ENCODE measurements at places on chromosomes 7 and 10.

GRCh38 chr7:124369310-124369709 is 336.4 kb upstream of the TMEM229A start:
- no peak for DNase-seq

DNA sequence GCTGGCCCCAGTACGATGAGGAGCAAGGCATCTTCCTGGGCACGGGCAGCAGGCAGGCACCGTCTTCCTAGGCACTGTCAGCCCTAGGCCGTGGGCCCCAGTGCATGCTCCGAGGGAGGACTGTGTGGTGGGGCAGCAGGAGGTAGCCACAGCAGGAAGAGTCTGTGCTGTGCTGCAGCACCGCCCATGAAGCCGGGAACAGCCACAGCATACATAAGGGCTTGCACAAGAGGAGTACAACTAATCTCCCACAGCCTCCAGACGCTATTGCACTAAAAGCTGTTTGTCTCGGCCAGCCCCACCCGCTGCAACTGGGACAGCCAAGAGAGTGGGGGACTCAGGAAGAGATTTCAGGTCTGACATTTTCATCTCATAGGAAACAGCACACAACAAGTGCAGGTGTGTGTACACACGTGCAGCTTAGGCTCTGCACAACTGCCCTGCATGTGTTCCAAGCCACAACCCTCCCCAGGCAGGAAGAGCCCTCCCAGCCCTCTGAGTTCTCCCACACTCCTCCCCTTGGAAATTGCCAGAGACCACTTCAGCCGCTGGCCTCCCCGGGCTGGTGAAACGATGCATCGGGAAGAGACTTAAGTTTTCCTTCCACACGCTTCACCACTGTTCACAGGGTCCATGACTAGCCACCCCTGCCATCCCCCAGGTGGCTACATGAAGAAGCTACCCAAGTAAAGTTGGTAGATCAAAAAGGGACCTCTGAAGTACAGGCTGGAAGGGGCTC is 88.1 kb upstream of the DDC start:
- DNase-seq = no peak

DNA sequence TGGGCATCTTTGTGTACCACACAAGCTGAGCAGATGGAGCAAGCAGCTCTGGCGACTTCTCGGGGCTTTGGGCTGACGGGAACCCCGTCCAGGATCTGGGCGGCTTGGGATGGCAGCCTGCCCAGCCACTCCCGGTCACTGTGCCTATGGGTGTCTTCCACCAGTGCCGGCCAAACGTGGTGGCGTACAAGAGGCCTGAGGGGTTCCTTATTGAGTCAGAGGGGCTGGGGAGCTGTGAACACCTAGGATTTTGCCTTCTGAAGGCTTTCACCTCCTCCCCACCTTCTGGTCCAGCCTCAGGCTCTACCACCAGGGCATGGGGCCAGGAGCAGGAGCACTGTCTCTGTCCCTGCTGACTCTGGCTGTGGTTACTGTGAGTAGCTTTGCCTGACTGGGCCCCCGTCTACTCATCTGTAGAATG is 71.8 kb upstream of the PPIF start:
- DNase-seq = no peak

GRCh38 chr10:79392506-79393176 is 45.4 kb downstream of the PPIF start:
- no peak for DNase-seq

DNA sequence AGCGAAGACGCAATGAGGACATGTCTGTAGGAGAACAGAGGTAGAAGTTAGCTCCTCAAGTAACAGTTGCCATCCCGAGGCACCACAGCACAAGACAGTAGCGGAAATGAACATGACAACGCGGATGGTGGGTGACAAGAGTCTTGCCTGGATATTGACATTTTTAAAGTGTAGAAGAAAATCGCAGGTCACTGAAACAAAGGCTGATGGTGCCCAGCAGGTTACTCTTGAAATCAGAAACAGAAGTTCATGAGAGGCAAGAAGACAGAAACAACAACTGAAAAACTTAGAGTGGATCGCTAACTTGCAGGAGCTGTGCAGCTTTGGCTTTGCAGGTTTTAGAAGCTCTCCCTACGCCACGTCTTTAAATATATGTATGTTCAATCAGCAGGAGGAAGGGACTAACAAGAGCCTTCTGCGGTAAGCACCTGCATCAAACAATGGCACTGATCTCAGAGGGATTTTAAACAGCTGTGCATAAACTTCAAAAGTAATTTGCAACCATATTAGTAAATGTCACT is 1.8 kb downstream of the PRKCQ start:
- no peak for DNase-seq

DNA sequence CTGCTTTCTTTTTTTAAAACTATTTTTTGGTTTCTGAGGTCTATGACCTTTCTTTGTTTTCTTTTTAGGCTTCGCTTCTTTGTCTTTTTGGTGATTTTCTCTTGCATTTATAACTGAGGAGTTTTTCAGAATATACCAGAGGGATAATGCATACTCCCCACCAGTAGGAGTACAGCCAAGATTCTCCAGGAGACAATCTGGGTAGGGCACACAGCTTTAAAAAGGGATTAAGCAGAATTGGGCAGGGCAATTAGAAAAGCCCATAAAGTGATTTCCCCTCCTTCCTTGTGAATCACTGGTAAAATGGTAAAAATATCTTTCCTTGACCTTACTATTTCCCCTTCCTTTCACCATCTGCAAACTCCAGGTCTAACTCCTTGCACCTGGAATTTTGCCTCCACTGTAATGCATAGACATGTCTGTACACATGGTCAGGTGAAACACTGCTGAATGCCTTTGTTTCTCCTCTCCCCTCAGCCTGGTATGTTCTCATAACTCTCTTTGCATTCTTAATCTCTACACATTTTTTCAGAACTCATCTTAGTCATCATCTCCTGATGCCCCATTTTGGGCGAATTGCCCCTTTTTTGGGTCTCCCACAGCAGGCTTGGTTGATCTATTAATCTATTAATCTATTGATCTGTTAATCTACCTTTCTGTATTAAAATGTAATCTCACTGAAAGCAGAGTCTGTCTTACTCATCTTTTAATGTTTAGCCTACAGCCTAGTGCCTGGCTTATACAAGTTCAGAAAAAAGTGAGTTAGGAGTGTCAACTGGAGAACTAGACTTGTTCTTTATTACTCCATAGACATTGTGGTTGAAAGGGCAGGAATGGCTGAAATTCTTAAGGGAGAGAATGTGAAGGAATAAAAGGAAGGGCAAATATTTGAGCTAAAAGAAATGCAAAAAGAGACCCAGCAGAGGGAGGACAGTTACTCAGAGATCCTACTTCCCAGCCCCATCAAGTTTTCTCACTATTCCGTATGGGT is 64.6 kb downstream of the MDFIC start:
- no peak for DNase-seq

DNA sequence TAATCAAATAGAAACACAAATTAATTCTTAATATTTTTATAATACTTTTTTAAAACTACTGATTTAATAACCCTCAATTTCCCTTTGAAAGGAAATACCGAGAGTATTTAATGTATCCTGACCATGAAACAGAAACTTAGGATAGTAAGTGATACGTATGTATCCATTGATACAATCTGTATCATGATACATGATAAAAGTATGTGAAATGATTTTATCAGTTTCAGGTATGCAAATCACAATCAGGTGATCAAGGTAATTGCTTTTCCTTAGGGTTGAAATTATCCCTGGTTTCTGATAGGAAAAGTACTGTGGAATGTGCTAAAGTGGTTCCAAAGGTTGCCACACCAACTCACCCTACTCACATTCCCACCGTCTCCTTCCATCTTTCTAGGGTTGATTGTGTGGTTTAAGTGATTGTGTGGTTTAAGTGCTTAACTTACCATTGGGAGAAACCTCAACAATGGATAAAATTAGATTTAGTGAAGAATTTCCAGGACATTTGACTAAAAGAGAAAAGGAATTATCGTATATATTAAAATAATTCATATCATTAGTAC is 138.3 kb downstream of the LRRN3 start:
- DNase-seq = no peak

DNA sequence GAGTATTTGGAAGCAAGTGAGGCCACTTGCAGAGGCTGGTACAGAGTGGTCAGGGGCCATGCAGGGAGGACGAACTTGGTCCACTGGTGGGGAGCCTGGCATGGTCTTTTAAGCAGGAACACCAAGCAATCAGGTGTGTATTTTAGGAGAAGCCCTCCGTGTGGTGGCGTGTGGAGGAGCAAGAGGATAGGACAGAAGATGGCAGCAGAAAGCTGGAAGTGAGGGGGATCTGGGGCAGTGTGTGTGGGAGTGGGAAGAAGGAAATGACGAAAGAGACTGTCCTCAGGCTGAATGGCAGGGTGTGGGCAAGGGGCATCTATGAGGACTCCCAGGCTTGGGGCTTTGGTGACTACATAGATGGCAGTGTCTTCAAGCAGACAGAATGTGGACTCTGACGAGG is 51.2 kb downstream of the TEX36 start:
- no peak for DNase-seq

- DNase-seq = peak; percentile 44
Measured at GRCh38 chr7:29588900-29589696, 25.5 kb downstream of the PRR15 start.

- DNase-seq = no peak
Measured at GRCh38 chr10:43671659-43672531, 23.2 kb upstream of the ZNF32 start.

GRCh38 chr10:46091828-46092523 is 45.9 kb upstream of the MSMB start:
- DNase-seq = no peak

DNA sequence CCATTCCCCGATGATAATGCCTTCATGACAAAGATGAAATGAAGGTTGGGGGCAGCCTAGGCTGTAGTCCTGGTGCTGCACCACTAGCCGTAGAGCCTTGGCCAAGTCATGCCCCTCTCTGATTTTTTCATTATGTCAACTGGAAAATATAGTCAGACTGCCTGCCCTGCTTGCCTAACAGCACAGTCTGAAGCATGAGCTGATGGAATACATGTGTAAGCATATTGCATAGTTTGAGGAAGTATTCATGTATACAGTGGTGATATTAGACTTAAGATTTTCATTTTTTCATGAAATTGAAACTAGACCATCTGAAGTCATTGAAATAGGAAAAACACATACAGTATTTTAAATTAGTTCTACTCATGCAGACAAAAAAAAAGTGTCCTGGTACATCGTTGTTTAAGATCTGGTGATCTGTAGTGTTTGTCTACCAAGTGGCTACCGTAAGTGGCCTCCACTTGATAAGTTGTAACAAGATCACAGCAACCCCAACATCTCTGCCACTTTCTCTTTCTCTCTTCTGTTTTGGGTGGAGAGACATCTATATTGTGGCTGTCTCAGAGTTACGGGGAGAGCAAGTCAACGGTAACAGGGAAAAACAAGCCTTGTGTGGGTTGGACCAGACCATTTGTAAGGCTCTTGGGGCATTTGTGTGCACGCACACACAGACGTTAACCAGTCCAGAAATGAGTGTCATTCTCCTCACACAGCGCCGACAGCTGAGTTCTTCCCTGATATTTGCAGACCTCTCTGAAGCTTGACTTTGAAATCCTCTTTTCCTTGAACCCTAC is 716.6 kb upstream of the GALNT17 start:
- DNase-seq = no peak

Measured in DMS 273 treated with DMSO at 0.1 percent for 48 hours (cell line).